Amniotic epithelial cell (primary cell): ENCODE measurements at places on chromosomes 6 and 20.

DNA sequence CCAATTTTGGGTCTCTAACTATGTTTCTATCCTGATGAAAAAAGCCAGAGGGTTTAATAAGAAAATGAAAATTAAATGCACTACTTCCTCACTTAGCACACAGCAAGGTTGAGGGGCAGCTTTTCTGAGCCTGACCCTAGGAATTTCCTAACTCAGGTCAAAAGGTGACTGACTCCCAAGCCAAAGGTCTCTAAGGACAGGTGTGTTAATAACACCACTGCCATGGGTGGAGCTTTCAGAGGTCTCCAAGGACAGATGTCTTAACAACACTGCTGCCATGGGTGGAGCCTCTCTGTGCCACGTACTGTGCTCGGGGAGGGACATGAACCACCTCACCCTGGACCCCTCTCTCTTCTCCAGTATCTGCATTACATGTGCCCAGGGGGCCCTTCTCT is 339.2 kb downstream of the PRKN start:
- no peak for DNase-seq

GRCh38 chr6:133339543-133340384 is 98.6 kb downstream of the EYA4 start:
- no peak for DNase-seq

- no peak for DNase-seq
These were observed 240.3 kb upstream of the BTBD3 start for GRCh38 chr20:11677428-11677827.

DNA sequence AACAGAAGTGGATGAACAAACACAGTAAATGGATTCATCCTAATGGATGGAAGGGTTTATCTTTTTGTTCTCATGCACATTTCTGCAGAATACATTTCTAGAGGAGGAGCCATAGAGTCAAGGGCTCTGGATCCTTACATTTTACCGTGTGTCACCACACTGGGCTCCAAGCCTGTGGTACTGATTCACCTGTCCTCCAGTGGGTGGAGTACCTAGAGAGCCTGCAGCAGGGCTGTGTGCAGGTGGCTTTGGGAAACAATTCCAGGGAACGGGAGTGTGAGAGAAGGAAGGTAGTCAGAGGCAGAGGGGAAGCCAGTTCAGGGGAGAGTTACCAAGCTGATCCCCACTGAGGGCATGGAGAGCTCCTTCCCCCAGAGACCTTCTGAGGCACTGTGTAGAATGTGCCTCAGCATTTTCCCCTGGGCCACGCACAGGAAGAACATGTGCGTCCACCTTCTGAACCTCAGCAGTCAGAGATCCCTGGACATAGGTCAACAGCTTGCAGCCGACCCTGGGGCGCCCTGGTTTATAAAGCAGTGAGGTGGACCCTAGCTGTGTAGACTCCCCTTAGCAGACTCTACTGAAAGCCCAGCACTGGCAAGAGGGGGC is 85.3 kb upstream of the SLC22A23 start:
- DNase-seq: no peak

DNA sequence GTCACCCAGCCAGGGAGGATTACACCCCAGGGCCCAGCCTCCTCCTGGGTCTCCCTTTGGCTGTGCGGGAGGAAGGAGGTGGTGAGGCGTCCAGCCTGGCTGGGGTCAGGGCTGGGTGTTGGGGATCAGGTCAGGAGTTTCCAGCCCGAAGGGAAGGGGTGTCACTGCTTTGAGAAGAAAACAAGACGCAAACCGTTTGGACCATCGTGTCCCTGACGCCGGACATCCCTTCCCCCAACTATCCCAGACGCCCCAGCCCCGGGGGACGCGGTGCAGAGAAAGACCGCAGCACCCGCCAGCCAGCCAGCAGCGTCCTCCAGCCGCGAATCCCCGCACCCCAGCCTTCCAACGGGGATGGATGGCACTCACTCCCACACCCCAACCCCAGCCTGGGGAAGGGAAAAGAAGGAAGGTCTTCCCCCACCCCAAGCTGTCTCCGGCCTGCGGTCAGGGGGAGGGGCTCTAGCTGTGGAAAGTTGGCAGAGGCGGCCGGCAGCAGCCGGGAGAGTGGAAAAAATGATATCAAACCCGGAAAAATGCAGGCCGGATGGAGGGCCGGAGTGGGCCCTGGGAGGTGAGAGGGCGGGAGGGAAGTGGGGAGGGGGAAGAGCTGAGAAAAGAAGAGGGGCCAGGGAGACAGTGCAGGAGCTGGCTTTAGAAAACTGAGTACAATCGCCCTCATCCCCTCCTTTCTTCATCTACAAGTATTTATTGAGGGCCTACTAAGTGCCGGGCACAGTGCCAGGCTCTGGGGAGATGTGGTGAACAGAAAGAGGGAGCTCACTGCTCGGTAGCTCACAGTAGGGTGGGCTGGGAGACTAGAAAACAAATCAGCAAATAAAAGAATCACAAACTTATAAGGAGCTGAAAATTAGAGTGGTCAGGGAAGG is 10.6 kb downstream of the REM1 start:
- DNase-seq: peak; percentile 72

- no peak for DNase-seq
These were observed 128.2 kb upstream of the BEND3 start for GRCh38 chr6:107243471-107243870.

- no peak for DNase-seq
These were observed 12.1 kb downstream of the TRAPPC3L start for GRCh38 chr6:116533233-116533957.

DNA sequence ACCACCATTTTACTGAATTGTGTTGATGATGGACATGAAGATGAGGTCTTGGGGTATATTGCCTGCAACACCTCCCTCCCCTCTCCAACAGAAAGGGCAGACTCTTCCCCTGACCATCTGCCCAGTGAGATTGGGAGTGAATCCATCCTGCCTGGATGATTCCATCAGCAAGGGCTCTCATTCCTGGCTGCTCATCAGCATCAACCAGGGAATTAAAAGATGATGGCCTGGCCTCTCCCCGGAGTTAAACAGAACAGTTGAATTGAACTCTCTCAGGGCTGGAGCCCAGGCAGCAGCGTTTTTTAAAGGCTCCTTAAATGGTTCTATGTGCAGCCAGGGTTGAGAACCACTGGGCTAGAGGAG is 14.6 kb upstream of the MRPS18A start:
- DNase-seq: no peak

DNA sequence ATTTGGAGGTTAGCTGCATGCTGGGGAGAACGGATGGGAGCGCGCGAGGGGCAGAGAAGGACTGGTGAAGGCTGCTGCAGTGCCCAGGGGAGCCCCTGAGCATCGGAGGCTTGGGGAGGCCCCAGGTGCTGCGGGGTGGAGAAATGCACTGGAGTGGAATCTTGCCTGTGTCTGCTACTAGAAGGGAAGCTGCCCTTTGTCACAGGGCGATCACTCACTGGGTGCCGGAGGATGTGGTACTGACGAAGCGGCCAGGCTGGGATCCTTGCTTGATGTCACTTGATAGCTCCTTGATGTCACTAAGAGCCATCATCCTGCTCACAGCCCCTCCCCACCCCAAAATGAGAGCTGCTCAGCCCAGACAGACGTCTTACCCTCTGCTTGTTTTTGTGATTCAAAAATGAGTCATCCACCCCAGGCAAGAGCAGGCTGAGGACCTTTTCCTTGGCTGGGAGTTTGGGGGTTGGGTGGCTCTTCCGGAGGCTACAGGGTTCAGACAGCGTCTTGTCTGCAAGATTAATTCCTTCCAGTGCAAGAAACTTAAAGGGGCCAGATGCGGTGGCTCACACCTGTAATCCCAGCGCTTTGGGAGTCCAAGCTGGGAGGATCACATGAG is 62.6 kb upstream of the PMEPA1 start:
- DNase-seq: peak; percentile 1

DNA sequence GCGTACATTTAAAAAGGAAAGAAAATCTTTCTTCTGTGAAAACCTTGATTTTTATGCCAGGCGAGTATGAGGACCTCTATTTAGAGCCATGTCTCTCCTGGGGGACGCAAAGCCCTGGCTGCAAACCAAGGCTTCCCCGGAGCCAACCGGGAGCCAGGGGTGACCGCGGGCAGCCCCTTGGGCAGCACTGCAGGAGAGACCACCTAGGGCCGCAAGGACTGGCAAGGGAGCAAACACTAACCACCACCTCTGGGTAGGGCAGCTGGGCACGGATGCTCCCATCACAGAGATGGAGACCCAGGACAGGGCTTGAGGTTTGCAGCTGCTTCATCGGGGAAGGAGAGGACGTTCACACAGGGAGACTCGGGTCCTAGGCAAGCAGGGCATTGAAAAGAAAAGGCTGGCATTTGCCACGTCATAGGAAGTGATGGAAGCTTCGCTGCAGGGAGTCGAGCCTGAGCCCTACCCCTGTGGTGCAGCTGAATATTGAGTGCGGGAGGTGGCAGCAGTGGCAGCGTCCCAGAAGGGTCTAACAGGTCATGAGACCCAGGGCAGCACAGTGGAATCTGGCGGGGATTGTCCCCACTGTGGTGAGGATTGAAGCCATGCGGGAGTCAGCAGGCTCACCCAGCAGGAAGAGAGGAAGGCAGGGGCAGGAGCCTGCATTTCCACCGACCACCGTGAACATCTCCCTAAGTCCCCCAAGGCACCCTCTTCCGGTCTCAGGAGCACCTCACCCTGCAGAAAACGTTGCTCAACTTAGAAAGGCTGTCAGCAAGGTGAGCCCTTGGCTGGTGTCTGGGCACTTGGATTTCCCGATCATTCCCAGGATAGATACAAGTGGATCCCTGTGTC is 156.2 kb upstream of the CST7 start:
- DNase-seq: no peak

DNA sequence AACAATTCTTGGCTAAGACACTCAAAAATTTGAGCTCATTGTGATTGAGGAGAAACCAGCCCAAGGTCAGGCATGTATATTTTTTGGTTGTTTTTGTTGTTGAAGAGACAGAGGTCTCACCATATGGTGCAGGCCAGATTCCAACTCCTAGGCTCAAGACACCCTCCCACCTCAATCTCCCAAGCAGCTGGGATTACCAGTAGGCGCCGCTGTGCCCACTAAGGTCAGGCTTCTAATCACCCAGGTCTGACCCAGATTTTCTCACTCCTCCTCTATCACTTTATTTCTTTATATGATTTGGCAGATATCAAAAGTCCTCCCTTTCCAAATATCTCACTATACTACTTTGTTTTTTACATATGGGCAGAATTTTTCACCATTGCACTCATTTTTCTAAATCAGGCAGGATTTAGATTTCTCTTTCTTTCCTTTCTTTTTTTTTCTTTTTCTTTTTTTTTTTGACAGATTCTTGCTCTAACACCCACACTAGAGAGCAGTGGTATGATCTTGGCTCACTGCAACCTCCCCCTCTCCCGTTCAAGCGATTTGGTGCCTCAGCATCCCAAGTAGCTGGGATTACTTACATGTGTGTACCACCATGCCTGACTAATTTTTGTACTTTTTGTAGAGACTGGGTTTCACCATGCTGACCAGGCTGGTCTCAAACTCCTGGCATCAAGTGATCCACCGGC is 1.7 kb upstream of the C6orf141 start:
- DNase-seq: no peak

- DNase-seq: no peak
These were observed 116.2 kb upstream of the PRL start for GRCh38 chr6:22412994-22413393.

DNA sequence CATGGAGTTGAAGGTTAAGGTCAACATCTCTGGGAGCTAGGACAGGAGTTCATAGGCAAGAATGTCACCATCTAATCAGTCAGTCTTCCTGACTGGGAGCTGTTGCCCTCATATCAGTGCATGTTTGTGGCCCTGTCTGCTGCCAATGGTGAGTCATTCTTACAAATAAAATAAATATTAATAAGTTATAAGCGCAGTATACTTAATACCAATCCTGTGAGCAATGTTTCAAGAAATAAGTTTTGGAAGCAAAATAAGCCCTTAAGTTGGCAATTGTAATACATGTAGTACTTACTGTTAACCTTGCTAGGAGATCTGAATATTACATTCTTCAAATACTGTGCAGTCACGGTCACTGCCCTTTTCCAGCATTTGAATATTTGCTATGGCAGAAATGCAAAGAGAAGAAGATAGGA is 20.2 kb upstream of the MDGA1 start:
- DNase-seq: peak; percentile 28

DNA sequence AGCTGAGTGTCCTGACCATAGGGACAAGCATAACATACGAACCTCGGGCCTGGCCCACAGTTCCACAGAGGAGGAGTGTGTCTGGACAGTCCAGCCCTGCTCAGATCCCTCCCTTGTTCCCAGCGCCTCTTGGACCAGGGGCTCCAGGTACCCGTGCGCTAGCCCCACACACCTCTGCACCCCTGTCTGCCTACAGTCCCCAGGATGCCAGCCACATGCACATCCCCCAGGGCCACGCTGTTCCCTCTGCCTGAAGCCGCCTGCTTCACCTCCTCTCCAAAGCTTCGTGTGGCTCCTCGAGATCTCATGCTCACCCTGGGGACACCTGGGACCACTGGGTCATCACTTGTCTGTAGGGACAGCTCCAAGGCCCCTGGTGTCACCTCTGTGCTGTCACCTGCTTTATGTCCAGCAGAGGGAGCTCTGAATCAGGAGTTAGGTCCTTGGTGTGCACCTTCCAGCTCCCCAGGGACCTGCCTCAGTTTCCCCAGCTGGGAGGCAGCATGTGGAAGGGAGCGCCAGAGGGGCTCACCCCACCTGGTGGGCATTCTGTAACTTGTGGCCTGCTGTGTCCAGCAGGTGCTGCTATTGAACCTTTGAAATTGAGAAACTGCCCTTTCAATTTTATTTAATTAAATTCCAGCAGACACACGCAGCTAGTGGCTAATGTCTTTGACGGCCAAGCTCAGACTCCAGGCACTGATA is 7.3 kb upstream of the YTHDF1 start:
- peak; percentile 21 for DNase-seq

- no peak for DNase-seq
These were observed 265.9 kb downstream of the DLL1 start for GRCh38 chr6:170024940-170025339.

- peak; percentile 71 for DNase-seq
These were observed 76.5 kb downstream of the CDKAL1 start for GRCh38 chr6:20610636-20611370.

- DNase-seq: peak; percentile 24
These were observed 97.5 kb downstream of the PSMG4 start for GRCh38 chr6:3356056-3356823.

GRCh38 chr20:22449188-22449973 is 135.0 kb downstream of the FOXA2 start:
- DNase-seq: no peak

- no peak for DNase-seq
These were observed 246.1 kb upstream of the AFDN start for GRCh38 chr6:167580619-167580911.

GRCh38 chr6:2353412-2354137 is 108.2 kb upstream of the GMDS start:
- DNase-seq: peak; percentile 85

DNA sequence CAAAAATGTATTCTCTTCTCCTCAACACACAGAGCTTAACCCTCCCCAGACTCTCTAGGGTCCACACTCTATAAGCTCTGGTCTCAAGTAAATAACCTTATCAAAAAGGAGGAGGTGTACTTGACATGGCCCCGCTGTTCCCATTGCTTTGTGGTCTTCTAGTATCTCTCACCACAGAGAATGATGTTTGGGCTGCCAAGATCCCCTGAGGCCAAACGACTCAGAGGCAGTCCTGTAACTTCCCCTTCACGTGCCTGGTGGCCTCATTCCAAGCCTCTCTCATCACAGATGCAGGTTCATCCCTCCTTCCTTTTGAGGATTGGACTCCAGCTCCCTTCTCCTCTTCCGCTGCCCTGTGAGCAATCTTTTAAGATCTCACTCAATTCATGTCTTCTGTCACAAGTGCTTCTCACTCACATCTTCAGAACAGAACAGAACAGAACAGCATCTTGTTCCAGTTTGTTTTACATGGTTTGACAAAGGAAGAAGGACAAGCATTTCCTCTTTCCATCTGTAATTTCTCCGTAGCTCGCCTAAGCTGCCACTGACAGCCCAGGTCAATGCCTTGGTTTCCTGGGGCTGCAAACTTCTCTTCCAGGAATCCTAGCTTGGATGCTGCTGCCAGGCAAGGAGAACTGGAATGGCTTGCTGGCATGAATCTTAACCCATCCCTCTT is 541.5 kb downstream of the CD83 start:
- DNase-seq: no peak
